ENCODE measurements at places on chromosomes 6 and 20.

DNA sequence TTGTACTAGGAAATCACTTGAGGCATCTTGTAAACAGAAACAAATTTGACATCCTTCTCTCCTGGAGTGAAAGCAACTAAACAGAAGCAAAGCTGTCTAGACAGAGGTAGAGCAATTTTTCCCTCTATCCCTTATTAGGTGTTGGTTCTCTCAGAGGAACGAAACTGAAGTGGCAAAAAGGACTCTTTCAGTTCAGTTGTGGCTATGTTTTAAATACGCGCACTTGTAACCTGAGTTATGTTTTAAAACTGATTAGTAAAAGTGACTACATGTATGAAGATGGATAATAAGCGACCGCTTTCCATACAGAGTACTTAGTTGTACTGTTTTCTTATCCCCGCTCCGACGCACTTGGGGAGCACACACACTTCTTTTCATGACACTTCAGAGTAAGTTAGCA, 551.0 kb downstream of the PHF3 start:
- no peak for DNase-seq

- DNase-seq = no peak
Measured at GRCh38 chr6:89520736-89521135, 87.8 kb downstream of the ANKRD6 start.

GRCh38 chr6:25637960-25638434, 14.0 kb upstream of the SCGN start:
- DNase-seq = no peak

DNA sequence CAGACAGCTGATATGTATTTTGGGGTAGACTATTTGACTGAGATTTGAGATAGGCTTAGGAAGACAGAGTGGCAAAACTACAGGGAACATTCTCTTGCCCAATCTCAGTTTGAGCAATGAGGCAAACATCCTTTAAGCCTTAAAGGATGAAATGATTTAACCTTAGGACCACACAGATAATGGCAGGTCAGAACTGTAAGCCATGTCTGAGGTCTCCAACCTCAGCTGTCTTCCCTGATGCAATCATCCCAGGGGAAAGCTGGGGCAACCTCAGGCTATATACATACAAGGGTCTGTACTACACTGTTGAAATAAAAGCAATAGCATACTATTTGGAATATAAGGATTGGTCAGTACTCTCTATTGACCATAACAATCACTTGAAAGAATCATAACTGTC, 83.8 kb upstream of the NUP153 start:
- no peak for DNase-seq

GRCh38 chr20:10462516-10462915, 27.4 kb downstream of the SLX4IP start:
- DNase-seq = no peak

GRCh38 chr6:121925024-121925423, 474.4 kb upstream of the HSF2 start:
- DNase-seq = no peak

DNA sequence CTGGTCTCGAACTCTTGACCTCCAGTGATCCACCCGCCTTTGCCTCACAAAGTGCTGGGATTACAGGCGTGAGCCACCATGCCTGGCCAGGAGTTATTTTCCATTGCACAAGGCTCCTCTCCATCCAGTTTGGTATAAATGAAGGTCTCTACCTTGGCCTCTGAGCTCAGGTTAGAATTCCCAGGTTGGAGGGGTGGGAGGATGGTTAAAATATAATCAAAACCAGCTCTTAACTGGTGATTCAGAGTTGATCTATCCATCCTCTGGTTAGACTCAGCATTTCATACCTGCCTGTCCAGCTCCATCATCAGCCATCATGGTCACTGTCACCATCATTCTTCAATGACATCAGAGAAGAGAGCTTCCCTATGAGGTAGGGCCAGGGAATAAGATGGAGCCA, 2.6 kb upstream of the SLC22A7 start:
- DNase-seq = no peak

GRCh38 chr6:31898383-31899011, 999 bp upstream of the EHMT2 start:
- no peak for DNase-seq

DNA sequence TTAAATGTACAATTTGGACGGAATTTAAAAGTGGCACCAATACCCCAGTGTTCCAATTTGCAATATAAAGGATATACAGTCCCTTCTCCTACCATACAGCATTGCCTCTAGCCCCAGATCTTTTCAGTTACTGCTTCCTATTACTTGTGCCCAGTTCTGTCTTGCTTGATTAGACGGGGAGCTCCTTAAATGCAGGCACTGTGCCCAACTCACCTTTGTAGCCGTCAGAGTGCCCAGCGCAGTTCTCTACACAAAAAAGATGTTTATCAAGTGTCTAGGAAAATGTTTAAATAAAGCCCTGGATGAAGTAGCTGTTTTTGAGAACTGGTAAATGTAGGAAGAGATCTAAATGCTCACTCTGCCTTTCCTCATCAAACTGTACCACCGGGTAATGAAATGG, 7.6 kb downstream of the TAP2 start:
- DNase-seq = no peak

DNA sequence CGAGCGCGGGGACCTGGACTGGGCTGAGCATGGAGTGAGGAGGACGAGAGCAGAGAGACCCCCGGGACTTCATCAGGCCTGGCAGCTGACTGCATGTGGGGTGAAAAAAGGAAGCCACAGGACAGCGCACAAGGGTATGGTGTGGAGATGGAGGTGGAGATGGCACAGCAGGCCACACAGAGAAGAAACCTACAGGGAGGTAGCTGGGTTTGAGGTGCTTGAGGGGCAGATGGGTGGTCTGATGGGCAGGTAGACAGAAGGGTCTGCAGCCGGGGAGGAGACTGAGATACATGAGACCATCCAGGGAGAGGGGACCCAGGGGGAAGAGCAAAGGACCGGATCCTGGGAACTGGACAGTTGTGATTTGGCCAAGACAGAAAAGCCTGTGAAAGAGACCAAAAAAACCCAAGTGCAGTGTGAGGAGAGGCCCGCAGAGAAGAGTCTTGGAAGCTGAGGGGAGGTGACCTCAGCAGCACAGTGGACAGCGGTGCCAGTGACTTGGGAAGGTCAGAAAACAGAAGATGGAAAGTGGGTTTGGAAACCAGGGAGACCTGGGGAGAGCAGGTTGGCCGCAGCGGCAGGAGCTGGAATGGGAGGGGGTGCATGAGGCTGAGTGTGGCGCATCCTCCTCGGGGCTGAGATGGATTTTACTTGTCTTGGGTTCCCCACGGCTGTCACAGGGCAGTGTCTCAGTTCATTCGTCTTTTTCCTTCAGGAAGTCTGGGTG, 5.5 kb downstream of the HLA-DPB1 start:
- no peak for DNase-seq

- no peak for DNase-seq
Measured at GRCh38 chr20:14951707-14952418, 614.5 kb upstream of the FLRT3 start.

DNA sequence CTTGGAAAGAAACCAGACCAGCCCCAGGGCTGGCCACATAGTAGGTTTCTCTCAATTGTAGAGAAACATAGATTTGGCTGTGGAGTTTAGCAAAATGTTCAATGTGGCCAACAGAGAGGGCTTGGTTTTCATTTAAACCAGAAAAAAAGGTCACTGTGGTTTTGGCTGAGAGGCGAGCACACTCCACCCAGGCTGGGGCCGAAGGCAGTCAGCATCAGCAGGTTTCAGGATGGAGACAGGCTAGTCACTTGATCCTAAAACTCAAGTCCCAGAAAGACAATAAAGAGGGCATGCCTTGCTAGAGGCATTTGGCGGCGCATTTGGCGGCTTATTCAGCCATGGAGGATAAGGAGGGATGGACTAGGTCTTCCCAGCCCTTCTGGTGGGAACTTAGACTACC, 73.1 kb downstream of the PRND start:
- DNase-seq = no peak

DNA sequence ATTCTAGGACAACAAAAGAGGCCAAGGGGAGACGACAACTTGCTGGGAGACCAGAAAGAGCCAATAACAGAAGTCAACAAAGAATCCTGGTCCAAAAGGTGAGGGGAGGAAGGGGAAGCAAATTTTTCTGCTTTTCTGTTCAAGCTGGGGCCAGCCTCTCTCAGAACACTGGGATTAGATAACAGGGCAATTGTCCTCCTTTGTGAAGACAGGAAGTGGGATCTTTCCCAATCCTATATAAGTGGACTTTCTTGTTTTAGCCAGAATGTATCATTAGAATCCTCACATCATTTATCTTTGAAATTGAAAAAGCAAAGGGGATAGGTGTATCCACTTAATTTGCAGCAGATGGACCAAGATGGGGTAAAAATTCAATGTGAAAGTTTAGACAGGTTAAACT, 101.2 kb upstream of the COL21A1 start:
- no peak for DNase-seq

GRCh38 chr6:159038914-159039884, 5.6 kb downstream of the TAGAP start:
- no peak for DNase-seq

GRCh38 chr20:62804627-62805154, at the start of gene OGFR:
Gene OGFR (plus strand): TSS chr20:62804835. CDS start chr20:62804860, 25 bp downstream.
- no peak for DNase-seq

DNA sequence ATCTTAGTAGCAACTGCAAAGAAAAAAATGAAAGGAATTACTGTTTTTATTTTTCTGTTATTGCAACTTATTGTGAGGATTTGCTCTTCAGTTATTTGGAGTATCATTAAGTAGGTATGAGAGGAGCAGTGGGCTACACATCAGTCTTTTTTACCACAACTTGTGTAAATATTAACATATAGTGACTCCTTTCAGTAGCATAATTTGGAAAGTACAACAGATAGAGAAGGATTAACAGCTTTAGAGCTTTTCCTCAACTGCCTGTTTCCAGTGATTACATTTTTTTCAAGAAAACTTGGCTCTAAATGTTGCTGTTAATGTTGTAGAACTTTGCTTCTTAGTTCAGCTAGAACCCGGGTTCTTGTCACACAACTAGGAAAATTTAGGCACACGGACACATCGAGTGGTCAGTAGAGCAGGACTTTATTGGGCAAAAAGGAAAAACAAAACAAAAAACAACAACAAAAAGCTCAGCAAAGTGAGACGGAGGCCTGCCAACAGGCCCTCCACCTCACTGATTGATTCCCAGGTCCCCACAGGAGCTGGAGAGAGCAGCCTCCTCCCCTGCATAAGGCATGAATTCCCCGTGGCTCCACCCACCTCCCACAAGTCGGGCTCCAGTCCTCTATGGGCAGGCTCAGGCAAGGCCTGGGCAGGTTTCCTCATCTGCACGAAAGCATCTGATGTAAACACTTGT, 75.1 kb downstream of the ADGRG6 start:
- DNase-seq = no peak

- DNase-seq = no peak
Measured at GRCh38 chr6:33903579-33903978, 99.8 kb upstream of the MLN start.

DNA sequence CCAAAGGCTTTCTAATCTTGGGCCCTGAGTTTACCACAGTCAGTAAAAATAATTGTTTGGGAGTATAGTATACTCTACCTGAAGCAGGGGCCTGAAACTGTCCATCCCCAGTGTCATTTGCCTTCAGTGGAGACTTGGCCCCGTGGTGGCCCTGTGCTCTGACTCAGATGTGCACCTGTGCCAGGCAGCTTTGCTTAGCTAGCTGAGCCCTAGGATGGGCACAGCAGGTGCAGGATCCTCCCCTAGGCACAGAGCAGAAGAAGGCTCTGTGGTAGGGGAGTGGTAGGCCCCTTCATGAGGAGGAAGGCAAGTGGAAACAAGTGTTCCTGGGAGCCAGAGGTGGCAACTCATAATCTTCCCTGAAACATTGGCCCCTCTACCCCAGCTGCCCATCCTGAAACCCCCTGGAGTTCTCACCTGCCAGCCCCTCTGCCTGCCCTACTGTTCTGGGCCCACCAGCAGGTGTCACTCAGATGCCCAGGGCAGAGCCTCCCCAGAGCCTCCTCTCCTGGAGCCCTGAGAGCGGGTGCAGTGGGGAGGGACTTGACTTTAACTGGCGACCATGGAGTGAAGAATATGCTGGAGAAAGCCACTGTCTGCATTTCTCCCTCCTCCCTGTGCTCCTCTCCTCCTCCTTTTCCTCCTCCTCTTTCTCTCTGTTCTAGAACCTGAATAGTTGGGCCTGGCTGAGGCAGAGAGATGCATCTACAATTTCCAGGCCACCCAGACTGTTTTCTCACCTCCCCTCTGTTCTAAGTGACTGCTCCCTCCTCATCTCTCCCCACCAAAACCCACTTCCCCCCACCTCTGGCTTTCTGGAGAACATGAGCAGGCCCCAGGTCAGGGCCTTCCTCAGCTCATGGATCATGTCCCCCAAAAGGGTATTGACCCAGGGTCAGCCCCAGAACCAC, 2.9 kb downstream of the CPNE5 start:
- DNase-seq = no peak

DNA sequence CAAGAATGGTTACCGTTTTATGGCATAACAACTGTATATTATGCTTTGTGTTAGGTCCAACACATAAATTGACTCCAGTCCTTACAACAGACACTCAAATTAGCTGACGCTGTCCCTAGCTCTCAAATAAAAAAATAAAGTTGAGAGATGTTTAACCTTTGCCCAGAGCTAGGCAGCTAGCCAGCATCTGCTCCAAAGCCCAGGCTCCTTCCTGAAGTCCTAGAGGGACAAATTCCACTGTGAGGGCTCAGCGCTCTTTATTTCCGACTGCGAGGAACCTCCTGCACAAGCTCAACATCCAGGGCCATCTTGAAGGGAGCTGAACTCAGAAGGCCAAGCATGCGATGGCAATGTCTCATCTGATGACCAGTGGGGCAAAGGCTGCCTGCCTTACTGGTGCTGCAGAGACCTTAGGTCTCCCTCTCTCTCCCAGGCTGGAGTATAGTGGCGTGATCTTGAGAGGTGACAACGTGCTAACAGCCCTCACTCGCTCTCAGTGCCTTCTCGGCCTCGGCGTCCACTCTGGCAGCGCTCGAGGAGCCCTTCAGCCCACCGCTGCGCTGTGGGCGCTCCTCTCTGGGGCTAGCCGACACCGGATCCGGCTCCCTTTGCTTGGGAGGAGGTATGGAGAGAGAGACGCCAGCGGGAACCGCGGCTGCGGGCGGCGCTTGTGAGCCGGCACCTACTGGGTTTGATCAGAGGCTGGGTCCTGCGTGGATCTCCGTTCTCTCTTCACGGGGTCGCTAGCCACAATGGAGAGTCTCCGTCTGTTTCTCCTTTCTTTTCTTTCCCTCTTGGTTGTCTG, 24.7 kb upstream of the GFOD1 start:
- no peak for DNase-seq

GRCh38 chr6:32857156-32857891, 3.3 kb downstream of the PSMB9 start:
- DNase-seq = no peak

DNA sequence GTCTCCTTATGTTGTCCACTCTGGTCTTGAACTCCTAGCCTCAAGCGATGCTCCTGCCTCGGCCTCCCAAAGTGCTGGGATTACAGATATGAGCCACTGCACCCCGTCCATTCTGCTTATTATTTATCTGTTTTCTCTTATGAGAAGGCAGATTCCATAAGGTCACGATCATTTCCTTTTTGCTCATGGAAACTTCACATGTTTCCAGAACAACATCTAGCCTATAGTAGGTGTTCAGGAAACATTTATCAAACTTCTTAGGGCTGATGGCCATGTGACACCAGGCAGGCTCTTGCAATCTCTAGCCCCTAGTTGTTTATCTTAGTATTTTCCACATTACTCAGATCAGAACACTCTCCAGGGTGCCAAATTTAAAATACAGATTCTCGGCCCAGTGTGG, 61.2 kb downstream of the ZFP64 start:
- no peak for DNase-seq

- DNase-seq = no peak
Measured at GRCh38 chr6:143838395-143838794, 4.7 kb upstream of the LTV1 start.

Data from stimulated activated CD4-positive, alpha-beta T cell treated with anti-CD3 and anti-CD28 coated beads, Interleukin-15, amount 100 ng/mL, for 48 hours (primary cell).